ENCODE measurements at places on chromosomes 12 and 14.

GRCh38 chr14:88879022-88879421 is 54.6 kb downstream of the TTC8 start:
- no peak for DNase-seq

- DNase-seq = no peak
These were observed 333.4 kb upstream of the CCDC196 start for GRCh38 chr14:66152747-66153146.

DNA sequence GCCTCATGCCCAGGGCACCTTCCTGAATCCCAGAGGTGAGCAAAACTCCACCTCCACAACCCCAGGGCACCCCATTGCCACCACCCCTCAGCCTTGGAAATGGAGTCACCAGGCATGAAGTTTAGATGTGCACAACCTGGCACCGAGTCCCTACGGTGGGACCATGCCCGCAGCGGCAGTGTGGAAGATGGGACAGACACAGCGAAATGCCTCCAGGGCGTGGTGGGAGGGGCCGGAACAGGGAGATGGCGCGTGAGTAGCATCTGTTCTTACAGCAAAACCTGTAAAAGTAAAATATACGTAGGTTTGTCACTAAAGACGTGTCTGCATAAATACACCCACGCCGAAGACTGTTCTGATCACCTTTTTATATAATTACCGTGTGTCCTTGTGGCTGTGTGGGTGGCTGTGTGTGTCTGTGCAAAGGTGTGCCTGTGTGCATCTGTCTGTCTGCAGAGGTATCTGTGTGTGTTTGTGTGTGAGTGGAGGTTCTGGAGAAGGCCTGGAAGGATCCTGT is 17.4 kb upstream of the DEGS2 start:
- no peak for DNase-seq

DNA sequence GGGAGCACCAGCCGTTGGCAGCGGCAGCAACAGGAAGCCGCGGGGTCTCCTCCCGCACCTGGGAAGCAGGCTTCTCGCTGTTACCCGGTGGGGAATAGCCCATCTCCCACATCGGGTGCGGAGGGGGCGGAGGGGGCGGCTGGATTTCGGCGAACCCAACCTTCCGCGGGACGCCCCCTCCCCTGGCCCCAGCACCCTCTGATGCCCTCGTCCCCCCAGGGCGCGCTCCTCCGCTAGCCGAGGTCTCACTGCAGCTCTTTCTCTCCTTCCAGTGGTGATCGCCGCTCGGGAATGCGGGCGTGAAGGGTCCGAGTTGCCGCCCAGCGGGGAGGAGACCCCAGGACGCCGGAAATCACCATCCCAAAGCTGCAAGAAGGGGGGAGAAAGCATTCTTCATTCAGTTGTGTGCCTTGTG is 303 bp downstream of the SAMD4A start:
- no peak for DNase-seq

GRCh38 chr14:96662116-96662970 is 134.8 kb upstream of the VRK1 start:
- DNase-seq = no peak

- DNase-seq = no peak
These were observed 450.5 kb downstream of the TMEM117 start for GRCh38 chr12:44286336-44286735.

DNA sequence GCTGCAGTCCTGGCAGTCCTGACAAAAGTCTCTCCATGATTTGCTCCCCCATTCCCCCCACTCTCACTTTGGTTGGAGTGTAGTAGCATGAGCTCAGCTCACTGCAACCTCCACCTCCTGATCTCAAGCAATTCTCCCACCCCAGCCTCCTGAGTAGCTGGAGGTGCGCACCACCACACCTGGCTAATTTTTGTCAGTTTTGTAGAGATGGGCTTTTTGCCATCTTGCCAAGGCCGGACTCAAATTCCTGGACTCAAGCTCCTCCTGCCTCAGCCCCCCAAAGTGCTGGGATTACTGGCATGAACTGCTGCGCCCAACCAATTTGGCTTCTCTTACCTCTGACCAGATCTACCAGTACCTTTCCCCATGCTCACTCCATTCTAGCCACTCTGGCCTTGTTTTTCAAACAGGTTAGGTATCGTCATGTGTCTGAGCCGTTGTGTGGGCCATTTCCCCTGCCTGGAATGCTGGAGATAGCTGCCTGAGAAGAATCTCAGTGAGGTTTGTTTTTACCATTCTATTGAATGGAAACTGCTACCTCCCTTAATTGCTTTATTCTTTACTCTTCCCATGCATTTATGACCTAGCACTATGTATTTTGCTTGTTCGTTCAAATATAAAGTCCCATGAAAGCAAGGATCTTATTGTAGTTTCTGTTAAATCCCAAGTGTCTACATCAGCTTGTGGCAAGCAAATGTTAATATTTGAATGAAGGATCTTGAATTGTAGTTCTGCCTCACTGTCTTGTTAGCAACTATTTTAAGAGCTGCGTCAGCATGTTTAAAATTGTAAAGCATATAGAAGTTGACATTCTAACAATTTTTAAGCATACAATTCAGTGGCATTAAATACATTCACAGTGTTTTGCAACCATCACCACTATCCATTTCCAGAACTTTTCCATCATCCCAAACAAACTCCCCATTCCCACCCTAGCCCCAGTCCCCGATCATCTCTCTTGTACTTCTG is 39.7 kb downstream of the CPSF6 start:
- no peak for DNase-seq

DNA sequence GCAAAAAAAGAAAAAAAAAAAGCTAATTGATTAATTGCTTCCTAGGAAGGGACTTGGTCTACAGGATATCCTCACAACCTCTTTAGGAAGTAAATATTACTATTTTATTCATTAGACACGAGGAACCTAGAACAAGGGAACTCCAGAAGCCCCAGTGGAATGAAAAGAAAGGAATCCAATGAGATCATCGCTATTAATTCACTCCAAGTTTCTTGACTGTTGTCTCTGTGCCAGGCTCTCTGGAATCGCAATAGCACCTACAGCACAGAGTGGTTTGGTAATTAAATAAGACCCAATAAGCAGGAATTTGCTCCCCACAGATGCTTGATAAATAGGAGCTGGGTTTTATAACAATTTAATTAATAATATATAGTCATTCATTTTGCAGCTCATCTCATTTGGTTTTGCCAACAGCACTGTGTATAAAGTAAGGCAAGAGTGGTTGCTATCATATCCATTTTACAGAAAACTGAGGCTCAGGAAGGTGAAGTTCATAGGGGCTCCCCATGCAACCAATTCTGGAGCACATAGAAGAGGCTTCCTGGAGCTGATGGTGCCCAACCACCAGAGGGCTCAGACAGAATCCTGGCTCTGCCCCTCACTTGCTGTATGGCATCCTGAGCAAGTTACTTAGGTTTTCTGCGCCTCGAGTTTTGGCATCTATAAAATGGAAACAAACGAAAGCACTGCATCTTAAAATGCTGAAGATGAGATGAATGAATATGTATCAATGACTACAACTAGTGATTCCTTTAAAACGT is 420.2 kb downstream of the MED13L start:
- DNase-seq = no peak

DNA sequence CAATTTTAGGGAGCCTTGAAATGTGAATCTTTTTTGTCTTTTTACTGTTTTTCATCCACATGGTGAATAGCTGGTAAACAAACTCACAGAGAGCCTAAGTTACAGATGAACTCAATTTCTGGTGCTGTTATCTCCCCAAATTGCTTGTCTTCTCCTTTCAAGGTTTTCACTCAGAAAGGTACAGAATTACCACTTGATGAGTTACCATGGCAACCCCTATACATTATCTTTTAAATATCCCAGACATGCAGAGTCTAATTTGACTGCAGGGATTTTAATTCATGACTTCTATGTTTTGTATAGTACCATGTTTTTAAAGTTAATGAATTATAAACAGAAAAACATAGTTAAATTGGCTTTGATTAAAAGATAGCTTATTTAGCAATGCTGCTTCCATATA is 203.7 kb downstream of the PELI2 start:
- no peak for DNase-seq

GRCh38 chr12:133233993-133234564 is 1.6 kb downstream of the ANHX start:
- no peak for DNase-seq

GRCh38 chr12:3263939-3264922 is 187.1 kb downstream of the TSPAN9 start:
- DNase-seq = no peak

DNA sequence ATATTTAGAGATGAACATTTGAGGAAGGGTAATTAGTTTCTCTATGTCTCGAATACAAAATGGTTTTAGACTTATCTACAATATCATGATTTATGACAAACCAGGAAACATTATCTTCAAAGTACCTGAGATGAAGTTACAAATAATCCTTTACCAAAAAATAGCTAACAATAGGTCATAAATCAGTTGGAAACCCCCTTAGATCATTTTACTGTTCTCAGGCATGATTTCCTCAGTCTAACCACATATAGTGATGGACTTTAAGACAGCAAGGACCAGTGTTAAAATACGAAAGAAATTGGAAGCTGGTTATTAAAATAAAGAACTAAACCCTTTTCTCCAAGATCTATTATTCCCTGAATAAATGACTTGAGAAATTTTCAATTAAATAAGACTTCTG is 235.4 kb downstream of the RASSF9 start:
- DNase-seq = no peak

Measured in cerebellar nuclear complex (tissue), 1 donor.